ENCODE measurements at places on chromosomes 11 and 22. TPM values are rescaled to one million over a fixed set of nuclear protein-coding genes. Genes with fewer than 3 reads are reported as not detected.

DDX6 gene
- total RNA-seq: 71.9 TPM

GRCh38 chr11:2666401-2666741, 33.4 kb downstream of the KCNQ1OT1 start:
- peak; percentile 56 for DNase-seq

DNA sequence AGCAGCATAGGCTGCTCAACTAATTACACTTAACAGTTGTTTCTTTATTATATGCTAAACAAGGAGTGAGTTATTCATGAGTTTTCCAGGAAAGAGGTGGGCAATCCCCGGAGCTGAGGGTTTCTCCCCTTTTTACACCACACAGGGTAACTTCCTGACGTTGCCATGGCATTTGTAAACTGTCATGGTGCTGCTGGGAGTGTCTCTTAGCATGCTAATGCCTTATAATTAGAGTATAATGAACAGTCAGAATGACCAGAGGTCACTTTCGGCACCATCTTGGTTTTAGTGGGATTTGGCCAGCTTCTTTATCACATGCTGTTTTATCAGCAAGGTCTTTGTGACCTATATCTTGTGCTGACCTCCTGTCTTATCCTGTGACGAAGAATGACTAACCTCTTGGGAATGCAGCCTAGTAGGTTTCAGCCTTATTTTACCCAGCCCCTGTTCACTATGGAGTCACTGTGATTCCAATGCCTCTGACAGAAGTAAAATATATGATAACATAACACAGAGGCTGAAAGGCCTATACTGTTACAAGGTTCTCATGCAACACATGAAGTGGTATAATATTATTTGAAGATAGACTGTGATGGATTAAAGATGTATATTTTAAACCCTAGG, 41.3 kb upstream of the RDX start:
- peak; percentile 26 for DNase-seq

OR51G1 gene
- not detected for total RNA-seq

C22orf42 gene
- not detected for total RNA-seq

DNA sequence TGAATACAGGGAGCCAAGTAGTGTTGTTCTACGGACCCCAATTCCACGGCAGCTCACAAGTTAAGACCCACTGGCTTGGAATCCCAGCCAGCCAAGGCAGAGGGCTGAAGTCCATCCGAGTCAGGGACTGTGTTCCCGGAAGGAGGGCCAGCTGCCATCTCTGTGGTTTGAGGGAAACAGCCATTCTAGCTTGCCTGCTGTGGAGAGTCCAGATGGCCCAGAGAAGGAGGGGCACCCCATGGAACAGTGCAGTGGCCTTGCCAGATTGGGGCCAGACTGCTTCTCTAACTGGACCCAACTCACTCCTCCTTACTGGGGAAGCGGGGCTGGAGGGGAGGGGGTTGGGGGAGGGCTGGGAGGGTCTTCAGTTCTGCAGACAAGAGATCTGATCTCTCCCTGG, 156.4 kb downstream of the FAM181B start:
- no peak for DNase-seq

DNA sequence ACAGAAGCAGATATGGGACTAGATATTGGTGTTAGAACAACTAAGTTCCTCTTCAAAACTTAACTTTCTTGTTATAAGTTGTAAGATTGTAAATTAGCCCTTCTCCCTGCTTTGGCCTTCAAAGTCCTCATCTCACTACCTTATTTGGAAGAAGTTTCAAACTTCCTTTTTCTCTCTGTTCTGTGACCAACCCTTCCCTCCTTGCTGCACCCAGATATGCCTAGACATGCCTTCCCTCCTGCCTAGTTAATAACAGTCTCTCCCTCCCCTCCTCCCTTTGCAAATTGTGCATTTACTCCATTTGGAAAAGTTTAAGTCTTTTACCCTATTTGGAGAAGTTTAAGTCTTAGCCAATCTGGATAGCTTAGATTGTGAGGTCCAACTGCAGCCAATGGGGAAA, 4.9 kb downstream of the OR52K2 start:
- DNase-seq: no peak

- DNase-seq: no peak
Measured at GRCh38 chr11:72298931-72299330, 55.0 kb upstream of the PHOX2A start.

- no peak for DNase-seq
Measured at GRCh38 chr11:99937330-99937729, 749.8 kb upstream of the ARHGAP42 start.

DNA sequence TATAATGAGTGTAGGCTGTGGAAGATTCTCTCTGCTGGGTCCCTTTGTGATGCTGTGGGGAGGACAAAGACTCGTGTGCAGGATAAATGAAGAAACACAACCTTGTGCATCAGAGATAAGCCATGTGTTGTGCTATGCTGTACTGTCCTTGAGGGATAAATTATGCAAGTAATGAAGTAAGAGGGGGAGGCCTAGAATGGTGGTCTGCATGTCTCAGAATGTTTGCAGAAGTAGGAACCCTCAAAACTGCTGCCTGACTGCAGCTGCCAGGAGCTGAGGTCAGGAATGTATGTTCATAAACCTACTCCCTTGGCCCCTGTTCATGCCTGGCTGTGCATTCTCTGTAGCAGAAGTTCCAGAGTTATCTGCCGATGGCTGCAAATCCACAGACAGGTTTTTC, 4.6 kb upstream of the SMCO4 start:
- DNase-seq: no peak

ARRB1 gene
- total RNA-seq: 19.4 TPM

DNA sequence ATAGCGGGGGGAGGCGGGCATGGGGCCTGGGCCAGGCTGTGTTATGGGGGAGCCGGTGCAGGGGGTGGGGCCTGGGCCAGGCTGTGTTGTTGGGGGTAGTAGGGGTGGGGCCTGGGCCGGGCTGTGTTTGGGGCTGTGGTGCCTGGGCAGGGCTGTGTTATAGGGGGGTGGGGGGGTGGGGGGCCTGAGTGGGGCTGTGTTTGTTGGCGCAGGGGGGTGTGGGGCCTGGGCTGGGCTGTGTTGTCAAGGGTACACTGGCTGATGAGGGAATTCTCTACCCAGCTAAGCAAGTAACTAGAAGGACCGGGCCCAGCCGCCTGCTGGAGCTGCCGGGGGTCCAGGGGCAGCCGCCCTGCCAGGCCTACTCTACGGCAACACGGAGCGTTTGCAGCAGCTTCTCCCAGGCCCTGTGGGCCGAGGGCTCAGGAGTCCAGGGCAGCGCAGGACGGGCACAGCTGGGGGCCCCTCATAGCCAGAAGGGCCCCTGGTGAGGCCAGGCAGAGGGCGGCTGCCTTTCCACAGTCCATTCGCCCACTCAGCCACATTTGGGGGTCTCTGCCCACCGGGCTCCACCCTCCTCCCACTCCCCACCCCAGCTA, 10.1 kb upstream of the PIM3 start:
- DNase-seq: no peak

GRCh38 chr11:67031791-67032561, 9.0 kb downstream of the SYT12 start:
- no peak for DNase-seq

CSNK2A3 gene
- total RNA-seq: 0.75 TPM

DNA sequence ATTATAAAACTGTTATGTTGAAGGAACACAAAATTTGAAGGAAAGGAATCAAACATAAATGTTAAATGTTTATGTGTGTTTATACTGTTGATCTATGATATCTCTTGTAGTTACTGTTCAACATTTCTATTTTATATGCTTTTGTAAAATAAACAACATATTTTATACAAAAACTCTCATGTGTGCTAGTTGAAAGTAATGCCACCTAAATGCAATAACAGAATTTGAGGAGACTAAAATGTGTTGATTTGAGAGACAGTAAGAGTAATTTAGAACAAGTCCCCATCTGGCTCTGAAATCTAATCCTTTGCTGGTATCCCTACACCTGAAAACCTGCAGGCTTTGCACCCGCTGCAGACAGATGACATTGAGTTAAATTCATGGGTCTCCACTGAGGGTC, 95.7 kb upstream of the TOP3B start:
- DNase-seq: no peak

DNA sequence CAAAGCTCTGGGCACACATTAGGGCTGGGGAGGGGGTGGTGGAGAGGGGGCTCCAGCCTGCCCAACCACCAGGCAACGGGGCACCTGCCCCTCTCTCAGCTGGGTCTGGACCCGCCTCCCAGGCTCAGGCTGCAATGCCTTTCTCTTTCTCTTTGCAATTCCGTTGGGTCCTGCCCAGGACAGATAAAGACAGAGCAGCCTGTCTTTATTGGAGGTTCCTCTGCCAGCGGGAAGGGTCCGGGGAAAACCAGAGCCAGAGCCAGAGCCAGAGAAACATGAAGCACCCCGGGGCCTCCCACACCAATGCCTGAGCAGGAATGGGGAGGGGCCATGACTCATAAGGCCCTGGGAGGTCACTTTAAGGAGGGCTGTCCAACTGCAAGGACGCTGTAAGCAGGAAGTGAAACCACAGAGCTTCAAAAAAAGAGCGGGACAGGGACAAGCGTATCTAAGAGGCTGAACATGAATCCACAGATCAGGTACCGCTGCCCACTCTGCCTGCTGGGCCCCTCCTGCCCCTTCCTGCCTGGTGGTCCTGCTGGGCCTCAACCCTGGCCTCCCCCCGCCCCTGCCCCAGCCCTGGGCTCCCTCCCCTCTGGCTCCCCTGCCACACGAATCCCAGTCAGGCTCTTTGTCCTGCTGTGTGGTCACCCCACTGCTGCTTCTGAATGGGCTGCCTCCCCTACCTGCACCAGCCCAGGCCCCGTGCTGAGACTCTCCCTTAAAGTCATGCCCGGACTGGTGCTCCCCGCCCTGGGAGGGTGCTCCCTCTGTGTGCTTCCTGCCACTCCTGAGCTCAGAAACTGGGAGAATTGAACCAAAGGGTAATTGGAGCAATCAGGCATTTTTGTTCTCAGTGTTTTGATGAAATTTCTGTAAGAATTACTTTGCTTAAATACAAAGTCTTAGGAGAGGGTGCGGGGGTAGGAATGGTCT, at the start of gene APOBEC3B:
APOBEC3B (plus strand) TSS at position 356 of the 936 bp plus-strand sequence; CDS start at position 463, 107 bp downstream.
- peak; percentile 92 for DNase-seq

DNA sequence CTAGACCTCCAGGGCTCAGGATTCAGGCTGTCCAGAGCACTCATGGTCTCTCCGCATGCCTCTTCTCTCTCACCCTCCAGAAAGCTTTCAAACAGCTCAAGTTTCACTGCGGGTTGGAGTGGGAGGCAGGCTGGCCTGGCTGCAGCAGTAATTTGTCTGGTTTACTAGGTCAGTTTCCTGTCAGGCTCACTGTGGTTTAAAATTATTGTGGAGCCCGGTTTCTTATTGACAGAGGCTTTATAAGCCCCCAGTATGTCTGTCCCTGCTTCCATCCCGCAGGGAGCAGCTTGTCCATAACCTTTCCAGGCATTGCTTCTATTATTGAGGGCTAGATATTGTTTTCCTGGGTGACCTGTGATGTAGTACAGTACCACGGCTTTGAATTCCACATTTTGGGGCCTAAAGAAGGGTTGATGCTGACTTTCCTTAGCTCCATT, 235.3 kb upstream of the SORL1-AS1 start:
- no peak for DNase-seq

- DNase-seq: no peak
Measured at GRCh38 chr11:96109331-96110030, 185.6 kb upstream of the MTMR2 start.

DNA sequence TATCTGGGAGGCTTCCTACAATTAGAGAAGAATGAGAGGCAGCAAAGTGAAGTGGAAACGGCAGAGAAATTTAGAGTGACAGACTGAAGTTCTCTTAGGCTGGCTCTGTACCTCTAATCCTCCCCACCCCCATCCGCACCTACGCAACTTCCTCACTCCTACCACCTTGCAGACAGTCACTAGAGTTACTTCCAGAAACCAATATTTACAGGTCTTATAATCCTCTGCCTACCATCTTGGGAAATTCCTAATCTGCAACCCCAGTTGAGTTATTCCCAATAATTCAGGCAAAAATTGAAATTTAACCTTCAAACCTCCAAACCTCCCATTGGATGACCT, 71.7 kb downstream of the PAK1 start:
- no peak for DNase-seq

DNA sequence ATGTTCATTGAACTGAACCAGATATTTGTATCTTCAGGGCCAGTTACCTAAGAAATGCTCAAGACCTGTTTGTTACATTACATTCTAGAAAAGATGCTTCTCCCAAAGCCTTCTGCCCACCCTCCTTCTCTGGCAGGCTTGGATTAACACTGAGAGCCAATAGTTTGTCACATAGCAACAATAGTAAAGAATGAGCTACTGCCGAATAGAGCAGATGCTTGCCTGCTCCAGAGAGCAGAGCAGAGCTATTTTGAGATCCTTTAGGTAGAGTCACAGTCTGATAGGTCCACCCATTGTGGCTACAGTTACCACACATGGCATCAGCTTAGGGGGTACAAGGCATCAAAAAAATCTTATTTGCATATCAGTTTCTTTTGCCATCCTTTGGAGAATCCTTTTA, 13.5 kb upstream of the EP300 start:
- DNase-seq: no peak

Measured in right atrium auricular region (tissue), 2 donors.